ENCODE measurements at places on chromosomes 4 and X.

DNA sequence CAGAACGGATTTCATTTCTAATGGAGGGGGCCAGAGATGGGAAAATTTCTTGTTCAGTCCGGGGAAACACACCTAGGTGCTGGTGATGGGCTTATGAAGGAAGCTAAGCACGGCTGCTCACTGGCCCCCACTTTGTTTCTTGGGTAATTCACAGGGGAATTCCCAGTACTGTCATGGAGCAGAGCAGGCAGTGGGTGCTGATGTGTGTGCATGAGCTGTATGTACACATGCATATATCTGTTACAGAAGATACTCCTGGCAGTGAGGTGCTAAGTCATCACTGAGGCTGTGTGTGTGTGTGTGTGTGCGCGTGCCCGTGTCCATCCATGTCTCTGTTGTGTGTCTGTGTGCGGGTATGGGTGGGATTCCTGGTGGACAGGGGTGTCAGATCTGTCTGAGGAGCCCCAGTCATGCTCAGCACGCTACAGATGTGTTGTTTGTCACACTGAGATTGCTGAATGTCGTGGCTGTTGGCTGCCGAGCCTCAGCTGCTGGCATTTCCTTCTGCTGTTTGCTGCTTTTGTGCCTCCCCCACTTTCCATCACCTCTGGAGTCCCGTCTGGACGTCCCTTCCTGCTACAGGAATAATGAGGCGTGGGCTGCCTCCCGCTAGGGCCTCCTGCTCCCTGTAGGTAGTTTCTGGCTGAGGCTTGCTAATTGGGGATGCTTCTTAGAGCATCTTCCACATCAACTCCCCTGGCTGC lies 53.3 kb downstream of the JADE1 start:
- no peak for DNase-seq

DNA sequence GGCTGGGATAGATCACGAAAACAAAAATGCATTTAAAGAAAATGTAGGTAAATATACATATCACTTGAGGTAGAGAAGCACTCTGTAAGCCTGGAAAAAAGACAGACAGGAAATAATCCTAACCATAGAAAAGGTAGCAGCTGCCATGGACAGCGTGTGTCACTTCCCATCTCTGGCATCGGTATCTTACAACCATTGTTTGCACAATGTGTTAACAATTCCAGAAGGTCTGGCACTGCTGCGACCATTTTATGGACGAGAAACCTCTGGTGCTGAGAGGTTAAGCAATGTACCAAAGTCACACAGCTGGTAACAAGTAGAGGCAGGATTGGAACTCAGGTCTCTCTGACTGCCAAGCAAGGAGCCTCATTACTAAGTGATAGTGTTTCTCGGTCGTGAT lies 1.7 kb upstream of the MTNR1A start:
- DNase-seq, result no peak

DNA sequence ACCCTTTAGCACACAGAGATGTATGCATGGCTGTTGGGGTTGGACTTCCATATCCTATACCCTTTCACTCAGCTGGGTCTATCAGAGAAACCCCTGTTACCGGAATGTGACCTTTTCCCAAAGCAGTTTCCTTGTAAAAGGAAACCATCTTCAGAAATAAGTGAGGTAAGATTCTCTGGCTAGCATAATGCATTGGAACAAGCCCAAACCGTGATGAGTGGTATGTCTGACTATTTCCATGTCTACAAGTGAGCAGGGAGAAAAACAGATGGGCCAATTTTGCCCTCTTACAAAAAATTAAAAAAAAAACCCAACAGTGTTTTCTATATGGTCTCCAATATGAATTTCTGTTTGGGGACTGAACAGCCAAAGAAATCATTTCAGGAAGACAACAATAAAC lies 283.9 kb downstream of the SMARCA1 start:
- DNase-seq, result no peak

DNA sequence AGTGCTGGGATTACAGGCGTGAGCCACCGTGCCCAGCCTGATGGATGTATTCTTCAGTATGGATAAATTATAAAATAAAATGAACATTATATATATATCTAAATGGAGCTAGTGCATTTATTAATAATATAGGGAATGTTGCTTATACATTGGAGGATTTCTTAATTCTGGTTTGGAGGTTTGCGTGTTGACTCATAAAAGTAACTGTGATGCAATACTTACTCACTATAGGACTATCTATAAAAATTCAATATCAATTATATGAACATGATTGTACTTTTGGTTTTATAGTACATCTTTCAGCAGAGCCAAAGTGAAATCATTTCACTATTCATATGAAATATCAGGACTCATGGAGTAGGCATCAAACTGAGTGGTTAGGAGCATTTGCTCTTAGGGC lies 3.2 kb upstream of the AREG start:
- no peak for DNase-seq

DNA sequence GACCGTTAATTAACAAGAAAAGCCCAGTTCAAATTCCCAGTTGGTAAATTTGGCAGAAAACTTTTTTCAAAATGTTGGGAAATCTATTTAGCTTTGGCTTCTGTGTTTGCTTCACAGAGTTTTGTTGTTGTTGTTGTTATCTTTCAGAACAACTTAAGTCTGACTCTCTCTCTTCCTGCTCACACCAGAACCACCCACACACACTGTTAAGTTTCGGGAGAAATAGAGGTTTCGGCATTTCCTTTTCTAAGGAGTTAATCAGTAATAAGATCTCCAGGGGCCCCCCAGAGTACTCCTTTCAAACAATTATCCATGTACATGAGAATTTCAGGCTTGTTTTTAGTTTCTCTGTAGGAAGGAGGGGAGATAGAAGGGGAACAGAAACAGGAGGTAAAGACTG lies 106.2 kb upstream of the PTCHD1 start:
- DNase-seq, result no peak

DNA sequence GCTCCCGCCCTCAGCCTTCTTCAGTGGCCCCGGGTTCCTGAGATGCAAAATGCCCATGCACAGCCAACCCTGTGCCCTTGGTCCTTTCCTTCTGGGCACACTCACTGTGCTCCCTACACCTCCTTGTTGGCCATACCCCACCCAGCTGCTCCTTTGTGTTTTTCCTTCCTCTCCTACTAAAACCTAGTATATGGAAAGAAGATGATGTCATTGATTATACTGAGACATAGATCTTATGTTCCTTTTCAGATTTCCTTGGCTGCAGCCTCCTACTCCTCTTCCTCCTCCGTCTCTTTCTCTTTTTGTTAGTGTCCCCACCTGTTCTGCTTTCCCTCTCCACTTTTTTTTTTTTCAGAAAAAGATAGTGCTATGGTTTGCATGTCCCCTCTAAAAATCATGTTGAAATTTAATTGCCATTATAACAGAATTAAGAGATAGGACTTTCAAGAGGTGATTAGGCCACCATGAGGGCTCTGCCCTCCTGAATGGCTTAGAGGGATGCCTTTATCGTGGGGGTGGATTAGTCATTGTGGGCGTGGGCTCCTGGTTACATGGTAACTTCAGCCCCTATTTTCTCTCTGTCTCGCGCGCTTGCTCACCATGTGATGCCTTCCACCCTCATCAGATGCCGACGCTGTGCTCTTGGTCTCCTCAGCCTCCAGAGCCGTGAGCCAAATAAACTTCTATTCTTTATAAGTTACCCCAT lies 254.9 kb upstream of the GATB start:
- DNase-seq, result no peak

- no peak for DNase-seq
Measured at GRCh38 chr4:145521282-145521681, 39.6 kb downstream of the SMAD1 start.

DNA sequence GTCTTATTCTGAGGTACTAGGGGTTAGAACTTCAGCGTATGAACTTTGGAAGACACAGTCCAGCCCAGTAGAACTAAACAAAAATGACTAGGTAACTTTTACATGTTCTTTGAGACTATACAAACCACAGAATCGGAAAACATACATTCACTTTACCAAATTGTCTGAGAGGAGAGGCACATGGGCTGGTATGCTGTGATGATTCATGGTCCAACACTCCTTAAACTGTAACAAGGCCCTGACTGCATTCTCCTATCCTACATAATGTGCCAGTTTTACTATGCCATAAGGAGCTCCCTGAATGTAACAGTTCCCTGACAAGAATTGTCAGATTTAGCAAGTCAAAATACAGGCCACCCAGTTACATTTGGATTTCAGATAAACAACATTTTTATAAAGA lies 640.0 kb downstream of the RAB28 start:
- DNase-seq, result no peak

- DNase-seq, result no peak
Measured at GRCh38 chr4:6606465-6607235, 31.7 kb downstream of the MAN2B2 start.

- DNase-seq, result no peak
Measured at GRCh38 chr4:108080747-108081146, 88.0 kb downstream of the LEF1 start.

DNA sequence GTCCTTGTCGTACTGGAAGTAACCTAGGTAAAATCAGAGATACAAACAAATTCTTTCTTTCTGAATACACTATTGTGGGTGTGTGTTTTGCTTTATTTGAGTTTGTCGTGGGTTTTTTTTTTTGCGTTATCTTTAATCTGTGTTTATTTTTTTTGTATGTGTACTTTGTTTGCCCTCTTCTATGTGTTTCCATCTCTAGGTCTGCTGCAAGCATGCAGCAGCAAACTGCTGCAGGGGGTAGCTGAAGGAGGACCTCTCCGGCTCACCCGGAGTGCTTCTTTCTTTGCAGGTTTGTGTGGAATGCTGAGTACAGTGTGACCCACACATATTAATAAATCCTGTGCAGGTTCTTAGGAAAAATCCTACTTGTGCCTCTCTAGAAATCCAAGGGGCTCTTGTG lies 64.8 kb downstream of the FNIP2 start:
- no peak for DNase-seq

DNA sequence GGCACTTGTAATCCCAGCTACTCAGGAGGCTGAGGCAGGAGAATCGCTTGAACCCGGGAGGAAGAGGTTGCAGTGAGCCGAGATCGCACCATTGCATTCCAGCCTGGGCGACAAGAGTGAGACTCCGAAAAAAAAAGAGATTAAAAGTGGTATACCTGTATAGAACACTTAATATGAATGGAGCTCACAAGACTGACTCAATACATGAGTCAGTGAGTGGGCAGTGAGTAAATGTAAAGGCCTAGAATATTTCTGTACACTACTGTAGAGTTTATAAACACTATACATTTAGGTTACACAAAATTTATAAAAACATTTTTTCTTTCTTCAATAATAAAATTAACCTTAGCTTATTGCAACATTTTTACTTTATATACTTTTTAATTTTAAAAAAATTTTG lies 93.8 kb downstream of the CENPC start:
- DNase-seq, result peak; percentile 5

- peak; percentile 45 for DNase-seq
Measured at GRCh38 chr4:158051401-158052235, 121.2 kb downstream of the GASK1B start.

DNA sequence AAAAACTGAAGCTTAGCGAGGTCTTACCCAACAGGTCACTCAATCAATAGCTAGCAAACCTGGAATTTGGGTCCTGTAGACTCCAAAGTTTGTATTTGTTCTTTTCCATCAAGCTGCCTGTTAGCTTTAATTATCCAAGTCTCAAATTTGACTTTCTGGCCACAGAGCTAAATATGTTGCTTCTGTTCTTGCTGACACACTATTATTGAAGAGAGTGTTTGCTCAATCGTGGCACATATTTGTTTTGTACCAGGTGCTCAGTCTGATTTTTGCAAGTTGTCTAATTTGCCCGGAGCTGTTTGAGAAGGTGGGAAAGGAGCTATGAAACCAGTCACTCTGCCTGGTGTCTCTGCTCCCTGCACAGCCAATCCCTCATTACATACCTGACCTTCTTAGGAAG lies 41.7 kb upstream of the FRMD7 start:
- DNase-seq, result no peak

DNA sequence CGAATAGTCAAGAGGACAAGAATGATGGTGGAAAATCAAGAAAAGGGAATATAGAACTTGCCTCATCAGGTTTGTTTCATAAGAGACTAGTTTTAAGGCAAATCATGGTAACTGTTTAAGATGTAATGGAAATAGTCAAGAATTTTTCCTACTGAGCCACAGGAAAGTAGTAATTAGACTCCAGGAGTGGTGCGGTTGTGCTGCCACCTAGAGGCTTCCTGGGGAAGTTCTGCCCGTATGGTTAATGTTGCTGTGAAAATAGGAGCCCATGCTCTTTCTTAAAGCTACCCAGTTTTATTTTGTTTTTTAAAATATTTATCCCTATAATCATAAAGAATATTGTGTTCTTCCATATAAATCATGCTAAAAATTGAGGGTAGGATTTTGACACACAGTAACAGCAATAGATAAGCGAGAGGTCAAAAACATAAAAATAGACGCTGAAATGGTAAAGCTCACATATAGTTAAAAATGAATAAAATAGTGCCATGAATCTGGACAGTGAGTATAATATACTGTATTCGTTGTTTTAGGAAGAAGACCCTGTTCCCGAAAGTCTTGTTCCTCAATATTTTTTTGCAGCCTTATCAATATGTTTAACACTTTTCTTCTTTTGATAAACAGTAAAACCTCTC lies 87.0 kb downstream of the PHOX2B start:
- DNase-seq, result peak; percentile 52

DNA sequence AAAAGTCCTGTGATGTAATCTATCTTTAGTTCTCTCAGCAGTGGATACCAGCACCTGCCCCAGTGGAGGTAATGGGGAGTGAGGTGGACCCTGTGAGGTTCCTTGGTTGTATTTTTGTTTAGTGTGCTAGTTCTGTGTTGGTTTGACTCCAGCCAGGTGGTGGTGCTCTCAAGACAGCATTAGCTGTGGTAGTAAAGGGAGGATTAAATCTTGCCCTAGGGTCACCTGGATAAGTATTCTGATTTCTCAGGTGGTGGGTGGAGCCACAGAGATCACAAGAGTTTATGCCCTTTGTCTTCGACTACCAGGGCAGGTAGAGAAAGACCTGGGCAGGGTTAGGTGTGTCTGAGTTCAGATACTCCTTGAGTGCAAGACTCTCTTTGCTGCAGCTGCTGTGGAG lies 176.3 kb upstream of the EDA2R start:
- DNase-seq, result no peak

- no peak for DNase-seq
Measured at GRCh38 chr4:88526221-88526815, 2.7 kb upstream of the PYURF start.

DNA sequence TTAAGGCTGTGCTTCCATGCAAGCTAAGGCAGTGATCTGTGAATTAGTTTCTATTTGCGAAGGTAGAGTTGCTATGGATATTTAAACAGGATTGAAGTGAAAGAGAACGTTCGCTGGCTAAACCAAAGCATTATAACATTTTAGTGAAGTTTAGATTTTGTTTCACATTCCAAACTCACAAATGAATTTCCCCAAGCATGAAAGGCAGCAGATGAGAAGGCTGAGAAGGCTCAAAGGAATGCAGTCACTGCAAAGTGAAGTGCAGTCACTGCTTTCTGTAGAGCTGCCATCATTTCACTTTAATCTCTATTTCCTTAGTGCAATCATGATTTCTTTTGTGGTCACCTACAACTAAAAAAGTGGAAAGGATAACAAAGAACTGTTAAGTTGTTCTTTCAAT lies 334.7 kb upstream of the NR3C2 start:
- no peak for DNase-seq

DNA sequence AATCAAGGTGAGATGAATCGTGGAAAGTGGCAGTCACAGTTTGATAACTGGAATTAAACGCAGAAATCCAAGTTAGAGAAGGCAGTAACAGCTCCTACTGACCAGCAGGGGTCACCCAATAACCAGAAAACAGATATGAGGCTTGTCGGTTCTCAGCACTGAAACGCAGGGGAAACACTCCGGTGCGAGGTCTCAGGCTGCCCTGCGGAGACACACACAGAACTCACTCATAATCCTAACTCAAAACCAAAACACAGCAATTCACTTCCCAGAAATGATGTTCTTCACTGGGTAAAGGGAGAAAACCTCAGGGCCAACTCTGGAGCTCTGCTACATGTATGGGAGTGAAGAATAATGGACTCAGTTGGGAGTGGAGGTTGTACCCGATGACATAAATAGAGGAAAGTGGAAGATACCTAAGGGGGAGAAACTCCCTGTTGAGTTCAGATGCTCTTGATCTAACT lies 384.4 kb downstream of the RAPGEF2 start:
- peak; percentile 54 for DNase-seq

Measured in HTR-8/SVneo (cell line).